IPS DF 6.9 (cell line): ENCODE measurements at places on chromosomes 4 and X.

DNA sequence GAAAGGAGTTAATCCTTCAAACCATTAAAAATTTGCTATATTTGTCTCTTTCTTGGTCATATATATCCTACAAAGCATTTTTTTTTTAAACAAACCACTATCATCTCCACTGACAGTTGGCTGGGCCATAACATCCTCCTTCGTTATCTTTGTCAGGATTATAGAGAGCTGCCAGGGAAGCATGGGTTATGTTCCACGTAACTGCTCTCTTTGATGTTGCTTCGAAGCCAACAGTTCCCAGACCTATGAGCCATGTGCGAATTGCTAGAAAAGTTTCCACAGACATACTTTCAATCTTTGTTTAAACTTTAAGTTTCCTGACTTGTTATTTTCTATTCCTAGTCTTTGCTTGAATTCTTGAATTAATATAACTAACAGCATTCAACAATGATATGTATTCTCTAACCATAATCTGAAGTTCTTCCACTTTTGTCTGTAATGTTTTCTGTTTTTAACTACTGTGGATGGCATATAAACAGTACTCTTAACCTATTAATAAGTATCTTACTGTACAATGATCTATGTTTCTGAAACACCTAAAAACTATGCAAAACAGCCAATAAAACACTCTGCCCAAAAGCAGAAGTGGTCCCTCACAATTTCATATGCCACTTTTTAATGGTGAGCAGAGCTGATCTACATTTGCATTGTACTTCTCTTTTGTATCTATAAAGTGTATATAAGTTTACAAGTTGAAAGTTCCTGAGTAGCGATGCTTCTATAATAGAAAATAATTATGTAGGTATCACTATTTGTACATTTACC, 37.9 kb downstream of the EREG start:
- no peak for DNase-seq

DNA sequence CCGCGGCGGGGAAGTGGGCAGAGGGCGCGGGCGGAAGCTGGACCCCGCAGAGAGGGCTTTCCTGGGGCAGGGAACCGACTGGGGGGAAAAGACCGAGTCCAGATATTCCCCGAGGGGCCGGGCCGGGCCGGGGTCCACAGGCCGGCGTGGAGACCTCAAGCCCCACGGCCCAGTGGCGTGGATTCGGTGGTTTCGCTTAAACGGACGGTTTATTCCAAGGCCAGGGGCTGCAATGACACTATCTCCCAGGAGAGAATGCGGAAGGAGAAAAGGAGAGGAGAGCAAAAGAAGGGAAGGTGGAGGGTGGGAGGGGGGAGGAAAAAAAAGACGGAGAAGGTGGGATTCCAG, 10.8 kb downstream of the ARX start:
- DNase-seq = no peak

- no peak for DNase-seq
These were observed 133.5 kb downstream of the ASMT start for GRCh38 chrX:1748408-1748807.

GRCh38 chrX:130028196-130028595, 45.8 kb downstream of the BCORL1 start:
- DNase-seq = no peak

DNA sequence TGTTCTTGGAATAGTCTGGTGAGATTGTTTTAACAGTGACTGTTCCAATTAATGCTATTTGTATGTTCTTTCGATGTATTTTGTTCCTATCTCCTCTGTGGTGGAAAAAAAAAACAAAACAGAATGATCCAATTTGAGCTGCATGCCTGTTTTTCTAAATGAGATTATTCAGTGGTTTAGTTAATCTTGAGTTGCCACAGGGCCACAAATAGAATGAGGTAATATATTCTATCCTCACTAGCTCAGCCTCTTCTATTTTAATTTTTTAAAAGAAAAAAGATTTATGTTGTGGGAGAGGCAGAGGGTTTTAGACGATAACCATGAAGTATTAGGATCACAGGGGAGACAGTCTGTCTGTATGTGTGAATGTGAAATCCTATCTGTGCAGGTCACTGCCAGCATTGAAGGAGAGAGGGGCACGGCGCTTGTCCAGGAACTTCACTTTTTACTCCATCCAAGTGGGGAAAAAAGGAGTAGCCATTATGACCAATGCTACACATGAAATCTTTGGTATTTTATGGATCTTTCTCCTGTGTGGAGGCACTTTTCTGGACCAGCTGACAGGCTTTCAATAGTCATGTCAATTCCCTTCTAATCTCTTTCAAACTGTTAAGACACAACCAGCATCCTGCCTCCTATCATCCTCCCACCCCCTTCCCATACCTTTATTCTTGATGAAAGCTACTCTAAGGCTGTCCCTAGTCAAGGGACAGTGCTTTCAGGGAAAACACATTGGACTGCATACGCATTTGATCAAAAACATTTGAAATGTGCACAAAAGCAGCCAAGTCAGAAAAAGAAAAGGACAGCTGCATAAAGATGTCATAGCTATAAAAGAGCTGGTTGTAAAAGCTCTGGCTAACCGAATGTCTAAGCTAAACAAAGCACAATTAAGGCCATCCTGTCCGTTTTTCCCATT, 1063.8 kb upstream of the INTU start:
- DNase-seq = no peak

DNA sequence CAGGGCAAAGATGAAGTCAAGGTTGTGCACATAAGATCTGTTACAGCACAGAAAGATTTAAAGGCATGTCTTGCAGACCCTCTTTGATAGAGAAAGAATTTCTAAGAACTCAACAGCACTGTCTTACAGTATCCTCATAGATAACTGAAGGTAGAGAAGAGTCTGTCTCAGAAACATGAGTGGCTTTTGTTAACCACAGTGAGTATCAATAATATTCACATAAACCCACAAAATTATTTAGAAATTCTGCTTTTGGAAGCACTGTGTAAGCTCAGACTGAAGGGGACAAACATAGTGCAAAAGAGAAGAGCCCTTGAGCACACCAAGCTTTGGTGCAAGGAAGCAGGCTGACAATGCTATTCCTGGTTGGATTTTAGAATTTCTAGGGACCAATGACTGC, 166.0 kb upstream of the SH3RF1 start:
- no peak for DNase-seq

- no peak for DNase-seq
These were observed 32.0 kb downstream of the CDS1 start for GRCh38 chr4:84614891-84615290.

GRCh38 chr4:78645853-78646757, 94.5 kb downstream of the ANXA3 start:
- DNase-seq = no peak

- DNase-seq = no peak
These were observed 199.1 kb upstream of the NPY2R start for GRCh38 chr4:155009288-155009687.

DNA sequence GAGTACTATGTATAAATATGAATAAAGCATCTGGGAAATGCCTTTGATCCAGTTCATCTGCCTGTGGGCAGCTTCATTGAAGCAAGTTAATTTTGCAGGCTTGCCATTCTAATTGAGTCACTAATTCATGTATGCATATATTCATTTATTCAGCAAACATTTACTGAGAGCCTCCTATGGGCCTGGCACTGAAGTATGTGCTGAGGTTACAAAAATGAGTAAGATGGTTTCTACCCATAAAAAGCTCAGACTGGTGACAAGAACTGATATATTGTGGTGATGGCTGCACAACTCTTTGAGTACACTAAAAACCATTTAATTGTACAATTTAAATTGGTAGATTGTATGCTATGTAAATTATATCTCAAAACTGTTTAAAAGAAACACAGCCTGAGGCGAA, 1.1 kb upstream of the MRPL1 start:
- DNase-seq = no peak

DNA sequence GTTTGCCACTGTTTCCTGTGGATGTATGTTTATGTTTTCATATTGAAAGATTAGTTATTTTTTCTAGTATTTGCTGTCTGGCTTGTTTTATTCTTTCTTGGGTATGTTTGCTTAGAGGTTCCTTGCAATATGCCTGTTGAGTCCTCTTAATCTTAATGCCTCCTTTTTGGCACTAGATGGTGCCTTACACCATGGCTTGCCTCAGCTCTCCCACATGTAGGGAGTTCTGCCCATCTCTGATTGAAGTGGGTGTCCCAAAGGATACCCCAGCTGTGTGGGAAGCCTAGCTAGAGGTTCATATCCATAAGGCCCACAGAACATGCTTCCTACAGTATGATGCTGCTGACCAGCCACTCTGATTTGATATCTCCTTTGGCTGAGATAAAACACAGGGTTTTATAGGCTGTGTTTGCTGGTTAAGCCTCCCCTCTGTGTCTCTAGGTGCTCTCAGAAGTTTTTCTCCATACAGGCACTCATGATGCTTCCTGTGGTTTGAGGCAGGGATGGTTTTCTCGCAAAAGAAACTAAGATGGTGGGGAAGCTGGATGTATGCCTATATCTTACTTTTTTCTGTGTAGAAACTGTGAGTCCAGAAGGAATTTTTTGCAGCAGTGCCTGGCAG, 162.4 kb downstream of the ASB9 start:
- no peak for DNase-seq

DNA sequence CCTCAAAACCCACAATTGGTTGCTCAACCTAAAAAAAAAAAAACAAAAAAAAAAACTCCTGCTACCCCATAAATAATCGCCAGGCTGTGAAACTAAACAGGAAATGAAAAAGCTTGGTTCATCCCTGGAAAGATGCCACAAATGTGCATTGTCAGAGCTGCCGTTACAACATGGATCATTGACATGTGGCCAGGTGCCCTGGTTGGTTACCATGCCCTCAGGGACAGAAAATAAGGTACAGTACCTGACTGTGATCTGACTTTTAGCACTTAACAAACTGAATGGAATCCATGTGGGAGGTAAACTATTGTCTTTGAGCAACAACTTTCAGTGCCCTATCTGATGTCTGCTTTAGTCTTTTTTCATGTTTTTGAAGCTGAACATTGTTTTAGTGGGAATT, 118.0 kb upstream of the RPL34 start:
- DNase-seq = no peak

GRCh38 chr4:72358483-72358882, 210.5 kb downstream of the ADAMTS3 start:
- no peak for DNase-seq

GRCh38 chr4:170022211-170022610, 4.0 kb downstream of the MFAP3L start:
- no peak for DNase-seq

DNA sequence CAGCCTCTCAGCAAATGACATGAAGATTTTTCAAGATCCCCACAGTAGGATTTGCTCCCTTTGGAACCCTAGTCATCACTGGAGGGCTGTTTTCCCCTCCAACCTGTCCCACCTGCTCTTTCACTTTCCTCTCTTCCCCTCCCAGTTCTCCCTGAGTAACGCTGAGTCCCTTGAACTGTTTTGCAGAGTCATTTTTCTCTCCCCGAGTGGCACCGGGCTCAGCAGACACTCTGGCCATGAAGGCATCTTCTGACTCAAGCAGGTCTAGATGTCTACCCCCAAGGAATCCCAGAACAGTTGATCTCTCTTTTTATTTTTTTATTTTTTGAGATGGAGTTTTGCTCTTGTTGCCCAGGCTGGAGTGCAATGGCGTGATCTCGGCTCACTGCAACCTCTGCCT, 52.2 kb downstream of the HTRA3 start:
- no peak for DNase-seq

- no peak for DNase-seq
These were observed 222.1 kb downstream of the PCDH18 start for GRCh38 chr4:137310166-137310565.

DNA sequence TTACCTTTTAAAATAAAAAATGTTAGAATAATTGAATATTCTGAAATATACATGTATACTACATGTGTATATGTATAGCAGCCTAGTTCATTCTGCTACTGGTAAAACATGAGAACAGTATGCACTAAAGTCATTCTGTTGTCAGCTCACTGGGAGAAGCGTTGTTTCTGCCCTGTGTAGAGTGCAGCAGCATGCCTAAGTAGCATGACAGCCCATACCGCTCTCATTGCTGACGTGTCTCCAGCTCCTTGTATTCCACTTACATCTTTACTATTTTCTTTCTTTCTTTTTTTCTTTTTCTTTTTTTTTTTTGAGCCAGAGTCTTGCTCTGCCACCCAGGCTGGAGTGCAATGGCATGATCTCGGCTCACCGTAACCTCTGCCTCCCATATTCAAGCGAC, 90.7 kb downstream of the KLHL8 start:
- DNase-seq = no peak

DNA sequence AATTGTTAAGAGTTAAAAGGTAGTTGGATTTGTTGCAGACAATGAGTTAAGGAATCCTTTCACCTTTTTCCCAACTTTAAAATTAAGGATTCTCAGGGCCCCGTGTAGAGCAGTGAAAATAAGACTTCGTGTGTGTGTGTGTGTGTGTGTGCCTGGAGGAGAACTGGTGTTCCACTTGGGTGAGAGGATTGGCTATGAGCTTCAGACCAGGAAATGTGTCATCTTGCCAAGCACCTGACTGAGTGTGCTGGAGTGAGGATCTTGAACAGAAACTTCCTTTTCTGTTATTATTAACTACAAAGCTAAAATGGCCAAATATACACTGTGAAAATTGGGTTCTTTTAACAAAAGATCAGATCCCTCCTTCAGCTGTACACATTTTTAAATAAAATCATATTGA, 113.1 kb upstream of the VCX2 start:
- DNase-seq = no peak

DNA sequence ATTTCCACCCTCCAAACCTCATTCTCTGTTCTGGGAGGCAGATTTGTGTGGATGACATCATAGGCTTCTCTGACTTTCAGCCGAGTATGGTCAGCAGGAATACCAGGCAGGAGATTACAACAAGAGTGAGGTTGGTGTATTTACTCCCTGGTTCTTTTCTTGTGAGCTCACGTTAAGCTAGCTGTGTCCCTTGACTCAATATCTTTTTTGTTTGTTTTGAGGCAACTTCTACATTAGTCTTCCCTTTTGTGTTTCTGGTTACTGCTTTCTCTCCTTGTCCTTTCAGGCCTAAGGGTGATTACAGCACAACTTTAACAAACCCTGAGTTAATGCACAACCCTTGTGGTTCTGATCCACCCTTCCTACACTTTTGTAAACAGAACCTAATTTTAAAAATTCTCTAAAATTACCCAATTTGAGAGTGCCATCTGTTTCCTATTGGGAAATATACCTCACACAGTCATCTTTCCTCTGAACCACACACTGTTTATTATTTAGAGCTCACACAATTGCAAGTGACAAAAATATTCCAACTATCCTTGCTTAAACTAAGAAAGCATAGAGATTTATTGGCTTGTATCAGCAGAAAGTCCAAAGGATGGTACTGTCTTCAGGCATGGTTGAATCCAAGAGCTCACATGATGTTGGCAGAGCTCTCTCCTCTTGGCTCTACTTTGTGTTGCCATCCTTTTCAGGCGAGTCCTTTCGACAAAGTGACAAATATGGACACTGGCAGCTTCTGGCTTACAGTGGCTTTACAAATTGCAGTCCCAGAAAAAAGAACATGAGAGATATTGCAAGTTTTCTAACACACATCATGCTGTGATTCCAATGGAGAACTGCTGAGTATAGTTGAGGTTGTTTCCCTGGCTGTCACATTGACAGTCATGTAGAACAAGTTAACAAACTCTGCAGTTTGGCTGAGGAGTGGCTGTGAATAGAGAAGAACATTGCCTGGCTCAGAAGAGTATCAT, 150.5 kb upstream of the DDIT4L start:
- DNase-seq = no peak
